ENCODE measurements at places on chromosomes 4 and X. TPM values are rescaled to one million over a fixed set of nuclear protein-coding genes. Genes with fewer than 3 reads are reported as not detected.

GRCh38 chr4:156290811-156291210, 337.1 kb upstream of the CTSO start:
- no peak for DNase-seq

DNA sequence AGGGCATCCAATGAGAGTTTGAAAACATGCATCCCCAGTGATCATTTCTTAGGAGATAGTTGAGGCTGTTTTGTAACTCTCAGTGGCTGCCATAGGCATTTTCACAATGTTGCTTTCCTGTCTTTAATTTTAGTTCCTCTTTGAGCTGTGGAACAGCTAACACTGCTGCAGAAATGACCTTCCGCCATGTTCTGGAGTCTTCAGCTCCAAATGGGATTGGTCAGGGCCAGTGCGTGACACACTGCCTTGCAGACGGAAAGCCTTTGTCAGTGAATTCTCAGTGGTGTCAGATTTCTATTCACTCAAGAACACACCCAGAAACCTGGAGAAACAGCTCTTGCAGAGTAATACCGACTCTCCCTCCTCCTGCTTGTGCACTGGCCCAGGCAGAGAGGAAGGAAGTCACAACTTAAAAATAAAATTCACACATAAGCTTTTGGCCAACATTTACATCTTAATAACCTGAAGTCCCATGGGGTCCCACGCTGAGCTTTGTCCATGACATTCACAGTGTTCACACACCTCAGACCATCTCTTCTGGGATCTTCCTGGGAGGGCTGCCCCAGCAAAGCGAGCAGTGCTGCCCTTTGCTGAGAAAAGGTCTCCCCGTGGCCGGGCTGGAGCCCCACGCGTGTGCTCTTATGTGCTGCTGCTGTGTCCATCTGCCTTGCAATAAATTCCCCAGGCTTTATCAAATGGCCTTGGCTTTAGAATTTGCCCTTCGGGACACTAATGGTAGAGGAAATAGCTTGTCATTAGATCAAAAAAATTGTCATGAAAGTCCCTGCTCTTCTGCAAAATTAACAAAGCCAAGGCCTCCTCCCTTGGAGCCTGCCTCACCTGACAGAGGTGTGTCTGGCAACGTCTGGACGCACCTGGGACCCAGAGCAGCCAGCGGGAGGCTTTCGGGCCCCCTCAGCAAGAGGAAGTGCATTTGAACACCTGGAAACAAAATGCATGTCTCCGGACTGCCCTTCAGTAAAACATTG, 126.8 kb downstream of the IRF2 start:
- peak; percentile 48 for DNase-seq

GRCh38 chr4:89410687-89411086, 103.1 kb upstream of the GPRIN3 start:
- no peak for DNase-seq

GRCh38 chr4:168634276-168634802, 137.5 kb downstream of the PALLD start:
- DNase-seq: no peak

DNA sequence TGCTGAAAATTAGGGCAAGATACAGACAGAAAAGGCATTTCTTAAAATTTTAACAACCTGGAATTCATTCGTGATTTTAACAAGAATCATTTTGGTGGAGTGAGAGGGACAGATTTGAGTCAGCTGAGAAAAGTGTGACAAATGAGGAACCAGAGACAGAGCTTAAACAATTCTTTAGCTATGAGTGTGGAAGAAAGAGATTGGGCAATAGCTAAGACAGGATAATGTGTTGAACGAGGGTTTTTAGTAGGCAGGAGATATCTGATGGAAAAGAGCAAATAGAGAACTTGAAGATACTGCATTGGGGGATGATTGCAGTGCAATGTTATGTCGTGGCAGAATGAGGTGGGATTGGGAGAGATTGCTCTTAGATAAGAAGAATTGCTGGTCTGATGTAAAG, 164.2 kb upstream of the SPRY1 start:
- DNase-seq: no peak

DNA sequence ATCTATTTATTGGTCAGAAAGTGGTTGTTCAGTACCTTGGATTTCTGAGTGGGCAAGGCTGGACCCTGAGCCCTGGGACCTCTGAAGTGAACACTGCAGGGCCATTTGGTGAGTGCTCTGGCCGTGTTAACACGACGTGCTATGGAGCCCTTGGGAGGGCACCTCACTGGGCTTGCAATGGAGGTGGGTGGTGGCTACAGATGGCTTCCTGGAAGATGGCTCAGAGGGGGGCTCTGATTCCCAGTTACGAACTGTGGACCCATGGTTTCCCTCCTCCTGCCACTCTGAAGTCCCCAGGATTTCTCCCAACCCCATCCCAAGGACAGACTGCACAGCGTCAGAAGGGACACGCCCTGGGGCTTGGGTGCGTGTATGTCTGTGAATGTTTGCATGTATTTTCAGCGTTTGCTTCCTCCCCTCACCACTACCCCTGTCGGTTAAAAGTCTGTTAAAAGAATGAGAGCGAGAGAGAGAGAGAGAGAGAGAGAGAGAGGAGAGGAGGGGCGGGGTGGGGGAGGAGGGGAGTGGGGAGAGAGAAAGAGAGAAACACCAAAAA, 3.7 kb upstream of the RHOH start:
- peak; percentile 77 for DNase-seq

DNA sequence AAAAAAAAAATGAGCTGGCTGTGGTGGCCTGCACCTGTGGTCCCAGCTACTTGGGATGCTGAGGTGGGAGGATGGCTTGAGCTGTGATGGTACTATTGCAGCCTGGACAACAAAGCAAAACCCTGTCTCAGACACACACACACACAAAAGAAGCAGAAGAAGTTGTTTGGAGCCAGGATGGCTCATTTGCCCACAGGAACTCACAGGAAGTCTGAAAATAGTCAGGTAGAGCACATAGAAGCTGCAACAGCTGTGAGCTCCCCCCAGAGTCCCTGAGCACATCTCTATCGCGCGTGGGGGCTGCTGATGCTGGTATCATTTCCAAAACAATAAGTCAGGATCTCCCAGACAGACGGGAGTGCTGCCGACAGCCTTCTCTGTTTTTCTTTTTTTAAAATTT, 13.4 kb upstream of the DHRSX start:
- DNase-seq: no peak

DNA sequence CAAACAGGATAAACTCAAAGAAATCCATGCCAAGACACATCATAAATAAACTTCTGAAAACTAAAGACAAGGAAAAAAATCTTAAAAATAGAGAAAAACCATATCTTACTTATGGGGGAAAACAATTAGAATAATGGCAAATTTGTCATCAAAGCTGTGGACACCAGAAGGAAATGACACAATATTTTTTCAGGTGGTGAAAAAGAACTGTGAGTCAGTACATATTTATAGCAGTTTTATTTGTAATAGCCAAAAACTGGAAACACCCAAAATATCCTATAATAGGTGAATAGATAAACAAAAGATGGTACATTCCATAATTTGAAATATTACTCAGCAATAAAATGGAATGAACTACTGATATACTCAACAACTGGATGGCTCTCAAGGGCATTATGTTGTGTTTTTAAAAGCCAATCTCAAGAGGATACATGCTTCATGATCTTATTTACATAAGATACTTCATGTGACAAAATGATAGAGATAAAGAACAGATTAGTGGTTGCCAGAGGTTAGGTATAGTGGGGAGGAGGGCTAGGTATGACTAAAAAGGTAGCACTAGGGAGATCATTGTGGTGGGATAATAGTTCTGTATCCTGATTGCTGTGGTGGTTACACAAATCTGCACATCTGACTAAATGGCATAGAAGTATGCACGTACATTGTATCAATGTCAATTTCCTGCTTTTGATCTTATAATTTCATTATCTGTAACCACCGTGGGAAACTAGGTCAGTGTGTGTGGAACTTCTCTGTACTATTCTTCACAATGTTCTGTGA, 191.9 kb downstream of the PPP1R2C start:
- no peak for DNase-seq

GRCh38 chrX:138858438-138858837, 146.9 kb upstream of the FGF13 start:
- DNase-seq: peak; percentile 32

- no peak for DNase-seq
Observed at GRCh38 chr4:68466185-68466584, 18.9 kb downstream of the TMPRSS11E start.

DNA sequence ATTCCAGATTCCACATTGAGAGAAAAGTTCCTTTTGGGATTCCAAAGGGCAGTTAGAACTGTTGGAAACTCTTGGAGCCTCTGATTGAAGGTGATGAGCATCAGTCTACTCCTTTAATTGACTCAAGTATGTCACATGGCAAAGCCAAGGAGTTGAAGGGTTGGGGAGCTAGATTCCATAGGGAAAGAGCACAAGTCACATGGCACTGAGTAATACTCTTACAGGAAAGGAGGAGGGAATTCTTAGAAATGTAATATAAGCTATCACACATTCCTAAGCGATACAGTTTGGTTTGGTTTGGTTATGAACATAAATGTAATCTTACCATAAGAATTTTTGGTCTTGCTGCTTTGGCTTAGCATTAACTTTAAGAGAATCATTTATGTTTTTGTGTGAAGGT, 15.7 kb downstream of the SPCS3 start:
- no peak for DNase-seq

DNA sequence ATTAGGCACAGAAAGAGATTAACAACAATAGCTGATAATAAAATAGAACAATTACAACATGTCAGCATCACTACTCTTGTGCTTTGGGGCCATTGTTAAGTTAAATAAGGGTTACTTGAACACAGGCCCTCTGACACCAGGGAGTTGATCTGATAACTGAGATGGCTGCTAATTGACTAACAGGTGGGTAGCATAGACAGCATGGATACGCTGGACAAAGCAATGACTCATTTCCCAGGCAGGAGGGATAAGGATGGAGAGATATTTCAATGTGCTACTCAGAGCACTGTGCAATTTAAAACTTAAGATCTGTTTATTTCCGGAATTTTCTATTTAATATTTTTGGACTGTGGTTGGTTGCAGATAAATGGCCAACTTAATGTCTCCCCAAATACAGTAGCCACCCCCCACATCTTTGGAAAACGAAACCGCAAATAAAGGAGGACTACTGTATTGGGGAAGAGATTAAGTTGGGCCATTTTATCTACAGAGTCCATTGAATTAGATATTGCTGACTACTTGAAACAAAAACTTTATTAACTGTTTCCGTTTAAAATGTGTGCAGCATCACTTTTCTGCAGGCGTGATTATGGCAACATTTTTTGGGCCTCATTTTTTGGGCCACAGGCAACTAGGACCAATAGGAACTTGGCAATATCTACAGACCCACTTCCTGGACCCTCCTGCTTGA, 200.6 kb upstream of the KLF3 start:
- no peak for DNase-seq

- no peak for DNase-seq
Observed at GRCh38 chr4:145483514-145483913, 1.9 kb downstream of the SMAD1 start.

DNA sequence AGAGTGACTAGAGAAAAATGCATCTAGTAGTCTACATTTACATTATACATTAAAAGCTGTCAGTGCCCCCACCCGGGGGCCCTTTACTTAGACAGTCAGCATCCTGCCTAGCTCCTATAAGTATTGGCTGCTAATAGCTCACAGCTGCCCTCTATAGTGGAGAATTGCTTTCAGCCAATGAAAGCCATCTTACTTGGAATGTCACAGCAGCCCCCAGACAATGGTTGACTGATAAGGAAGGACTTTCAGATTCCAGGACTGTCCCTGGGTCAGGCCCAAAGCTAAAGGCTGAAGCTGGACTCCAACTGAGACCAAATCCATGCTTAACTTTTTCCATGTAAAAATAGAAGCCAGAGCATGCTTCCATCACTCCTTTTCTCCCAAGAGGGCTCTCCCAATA, 196.9 kb downstream of the ANKRD50 start:
- DNase-seq: no peak

- DNase-seq: no peak
Observed at GRCh38 chr4:106624671-106625070, 256.1 kb upstream of the GIMD1 start.

GRCh38 chr4:53780736-53781400, 189.6 kb upstream of the LNX1 start:
- no peak for DNase-seq

GRCh38 chr4:150123796-150124677, 45.8 kb downstream of the DCLK2 start:
- DNase-seq: no peak

DNA sequence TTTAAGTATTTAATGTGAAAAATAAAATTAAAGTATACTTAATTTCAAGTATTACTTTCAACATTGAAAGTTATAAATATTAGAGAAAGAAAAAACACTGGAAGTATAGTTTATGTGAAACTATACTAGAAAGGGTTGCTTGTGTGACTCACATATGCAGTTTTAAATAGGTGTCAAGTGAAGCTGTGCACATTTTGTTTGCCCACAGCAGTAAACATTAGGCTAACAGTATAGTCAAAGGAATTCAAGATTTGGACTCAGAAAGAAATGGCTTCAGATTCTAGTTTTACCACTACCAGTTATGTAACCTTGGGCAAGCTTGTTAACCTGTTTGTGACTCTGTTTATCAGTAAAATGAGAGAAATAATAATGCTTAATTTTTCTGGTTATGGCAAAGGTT, 148.2 kb downstream of the FAM47B start:
- DNase-seq: no peak

GRCh38 chr4:26447378-26447777, 42.9 kb downstream of the CCKAR start:
- no peak for DNase-seq

GRCh38 chr4:99966692-99967091, 16.6 kb upstream of the H2AZ1 start:
- no peak for DNase-seq

DNA sequence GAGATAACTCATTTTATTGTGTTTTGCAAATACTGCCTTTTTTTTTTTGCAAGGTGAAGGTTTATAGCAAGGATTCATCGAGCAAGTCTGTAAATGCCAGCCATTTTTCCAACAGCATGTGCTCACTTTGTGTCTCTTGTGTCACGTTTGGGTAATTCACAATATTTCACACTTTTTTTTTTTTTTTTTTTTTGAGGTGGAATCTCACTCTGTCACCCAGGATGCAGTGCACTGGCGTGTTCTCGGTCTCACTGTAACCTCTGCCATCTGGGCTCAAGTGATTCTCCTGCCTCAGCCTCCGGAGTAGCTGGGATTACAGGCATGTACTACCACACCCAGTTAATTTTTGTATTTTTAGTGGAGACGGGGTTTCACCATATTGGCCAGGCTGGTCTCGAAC, 1.9 kb downstream of the RNF4 start:
- DNase-seq: no peak

The SH3TC1 gene
- 2.9 TPM for total RNA-seq

The ATP8A1 gene
- 7.9 TPM for total RNA-seq

The MAGEE1 gene
- 1.4 TPM for total RNA-seq

The SATL1 gene
- 0.17 TPM for total RNA-seq

The GAB1 gene
- 3.6 TPM for total RNA-seq

The MAGEA12 gene
- not detected for total RNA-seq

The SHROOM2 gene
- total RNA-seq: 0.17 TPM

The FAM53A gene
- 1.3 TPM for total RNA-seq

The CACNA1F gene
- 0.05 TPM for total RNA-seq

The FABP2 gene
- total RNA-seq: not detected
